Kidney glomerular epithelial cell (primary cell): ENCODE measurements at places on chromosomes 4 and X.

- no peak for DNase-seq
Measured at GRCh38 chr4:67721315-67721769, 20.4 kb upstream of the UBA6 start.

DNA sequence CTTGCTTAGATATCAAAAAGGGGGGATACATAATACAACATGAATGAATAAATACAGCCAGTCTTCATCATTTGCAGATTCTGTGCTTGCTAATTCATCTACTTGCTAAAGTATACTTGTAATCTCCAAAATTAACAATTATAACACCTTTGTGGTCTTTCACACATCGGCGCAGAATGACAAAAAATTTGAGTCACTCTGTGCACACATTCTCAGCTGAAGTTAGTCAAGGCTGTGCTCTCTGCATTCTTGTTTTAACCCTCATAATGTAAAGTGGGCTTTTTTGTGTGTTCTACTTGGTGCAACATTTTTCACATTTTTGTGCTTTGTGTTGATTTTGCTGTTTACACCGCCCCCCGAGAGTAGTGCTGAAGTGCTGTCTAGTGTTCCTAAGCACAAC lies 65.8 kb upstream of the GPRIN3 start:
- no peak for DNase-seq

- DNase-seq = no peak
Measured at GRCh38 chr4:96131186-96131585, 291.3 kb downstream of the PDHA2 start.

- no peak for DNase-seq
Measured at GRCh38 chrX:67570839-67571238, 27.0 kb downstream of the AR start.

GRCh38 chr4:73974352-73974751 lies 7.5 kb downstream of the PF4 start:
- no peak for DNase-seq

- peak; percentile 81 for DNase-seq
Measured at GRCh38 chr4:81405900-81406401, 65.8 kb downstream of the RASGEF1B start.

- no peak for DNase-seq
Measured at GRCh38 chr4:132479543-132479942, 669.6 kb upstream of the PCDH10 start.

- no peak for DNase-seq
Measured at GRCh38 chr4:48030470-48030869, 13.9 kb downstream of the NIPAL1 start.

DNA sequence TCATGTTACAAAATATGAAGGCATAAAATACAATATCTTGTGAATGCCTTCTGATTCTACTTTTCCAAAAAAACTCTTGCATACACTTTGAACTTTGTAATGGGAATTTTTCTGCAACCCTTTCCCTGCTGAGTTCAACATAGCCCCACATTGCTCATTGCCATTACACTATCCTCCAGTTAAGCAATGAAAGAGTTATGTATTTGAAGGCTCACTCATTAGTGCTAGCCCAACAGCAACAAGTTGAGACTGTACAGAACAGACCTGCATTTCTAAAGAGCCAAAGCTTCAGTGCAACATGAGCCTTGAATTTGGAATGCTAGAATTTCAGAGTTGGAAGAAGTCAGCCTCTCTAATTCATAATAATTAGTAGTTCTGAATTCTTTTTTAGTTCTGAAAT lies 44.4 kb upstream of the STAG2 start:
- no peak for DNase-seq

- no peak for DNase-seq
Measured at GRCh38 chr4:26806331-26806730, 54.3 kb upstream of the STIM2 start.

- no peak for DNase-seq
Measured at GRCh38 chr4:45927641-45928040, 196.2 kb downstream of the GABRG1 start.

- no peak for DNase-seq
Measured at GRCh38 chr4:151472297-151472696, 63.3 kb downstream of the FHIP1A start.

DNA sequence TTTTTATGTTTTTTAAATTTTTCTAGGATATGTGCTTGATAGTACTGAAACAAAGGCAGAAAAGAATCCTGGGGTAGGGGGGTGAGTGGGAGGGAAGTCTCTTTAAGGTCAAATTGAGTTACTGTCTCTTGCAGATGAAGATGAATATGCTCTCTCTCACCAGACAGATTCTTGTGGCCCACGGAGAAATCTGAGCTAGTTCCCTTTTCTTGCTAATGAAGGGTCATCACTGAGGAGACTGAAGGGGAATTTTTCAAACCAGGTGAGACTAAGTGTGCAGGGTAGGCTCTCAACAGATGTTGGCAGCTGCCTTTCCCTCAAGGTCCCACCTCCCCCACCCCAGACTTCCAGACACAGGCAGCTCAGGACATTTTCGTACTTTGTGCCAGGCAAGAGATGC lies 21.5 kb downstream of the FAM9C start:
- DNase-seq = no peak

DNA sequence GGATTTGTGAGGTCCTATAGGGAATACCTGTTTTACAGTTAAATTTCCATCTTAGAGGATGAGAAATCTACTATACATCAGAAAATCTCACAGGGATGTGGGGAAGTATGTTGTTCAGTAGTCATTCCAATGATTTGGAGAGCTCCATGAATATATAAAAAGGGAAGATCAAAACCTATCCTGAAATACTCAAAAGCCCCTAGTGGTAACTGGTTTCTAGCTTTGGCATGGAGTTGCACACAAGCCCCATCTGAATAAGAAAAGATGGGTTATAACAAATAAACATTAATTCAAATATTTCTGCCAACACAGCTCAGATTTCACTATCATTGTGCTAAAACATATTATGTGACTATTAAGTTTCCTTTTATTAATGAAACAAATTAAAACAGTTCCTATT lies 101.6 kb downstream of the FBXO8 start:
- DNase-seq = no peak

DNA sequence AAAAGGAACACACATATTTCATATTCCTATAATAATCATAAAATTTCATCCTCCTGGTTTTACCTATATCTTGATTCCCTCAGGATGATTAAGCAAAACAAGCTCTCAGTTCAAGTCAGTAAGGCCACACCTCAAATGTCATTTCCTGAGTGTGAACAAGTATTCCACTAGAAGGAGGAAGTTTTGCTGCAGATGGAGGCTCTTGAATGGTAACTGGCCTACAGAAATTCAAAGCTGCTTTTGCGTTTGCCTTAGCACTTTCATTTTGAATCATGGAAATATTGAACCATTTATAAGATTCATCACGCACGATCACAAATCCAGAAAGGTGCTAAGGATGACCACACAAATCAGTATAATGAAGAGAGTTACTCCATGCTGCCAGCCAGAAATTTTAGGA lies 254.4 kb upstream of the CXXC4 start:
- no peak for DNase-seq

- no peak for DNase-seq
Measured at GRCh38 chr4:47391256-47391655, 72.2 kb downstream of the COMMD8 start.

GRCh38 chr4:112284166-112284565 lies 1.5 kb downstream of the TIFA start:
- no peak for DNase-seq

- no peak for DNase-seq
Measured at GRCh38 chr4:123984886-123985285, 588.3 kb downstream of the SPRY1 start.

DNA sequence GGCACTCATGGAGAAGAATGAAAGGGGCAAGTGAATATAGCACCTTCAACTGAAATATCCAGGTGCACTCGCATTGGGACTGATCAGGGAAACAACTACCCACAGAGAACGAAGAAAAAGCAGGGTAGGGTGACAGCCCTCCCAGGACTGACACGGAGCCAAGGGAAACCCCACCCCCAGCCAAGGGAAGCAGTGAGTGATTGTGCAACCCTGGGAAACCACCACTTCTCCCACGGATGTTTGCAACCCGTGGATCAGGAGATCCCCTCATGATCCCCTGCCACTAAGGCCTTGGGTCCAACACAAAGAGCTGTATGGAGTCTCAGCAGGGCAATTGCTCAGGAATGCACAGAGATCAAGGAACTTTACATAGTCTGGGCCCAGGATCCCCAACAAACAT lies 158.5 kb upstream of the HCCS start:
- DNase-seq = no peak

DNA sequence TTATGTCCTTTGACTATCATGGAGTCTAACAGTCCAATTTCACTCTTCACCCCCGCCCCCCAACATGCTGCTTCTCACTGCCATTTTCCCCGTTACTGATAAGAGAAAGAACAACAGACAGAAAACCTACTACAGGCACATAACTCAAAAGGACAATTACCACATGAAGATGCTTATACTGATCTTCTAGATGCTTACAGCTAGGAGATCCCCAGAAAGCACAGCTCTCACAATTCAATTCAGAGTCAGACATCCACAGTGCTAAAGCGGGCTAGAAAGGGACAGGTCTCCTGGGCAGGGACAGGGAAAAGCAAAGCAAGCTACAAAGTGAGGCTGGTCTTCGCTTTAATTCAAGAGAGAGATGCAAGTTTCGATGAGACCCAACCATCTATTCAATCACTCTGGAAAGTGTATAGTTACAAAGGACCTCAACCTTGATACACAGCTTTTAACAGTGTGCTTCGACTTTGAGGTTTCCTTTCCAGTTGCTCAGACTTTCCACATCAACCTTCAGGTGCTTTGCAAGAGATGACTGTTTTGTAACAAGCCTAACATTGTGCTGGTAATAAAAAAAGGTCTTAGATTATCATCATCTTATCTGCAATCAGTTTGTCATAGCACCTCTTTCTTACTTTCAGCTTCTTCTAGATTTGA lies 60.9 kb downstream of the LEF1 start:
- no peak for DNase-seq

DNA sequence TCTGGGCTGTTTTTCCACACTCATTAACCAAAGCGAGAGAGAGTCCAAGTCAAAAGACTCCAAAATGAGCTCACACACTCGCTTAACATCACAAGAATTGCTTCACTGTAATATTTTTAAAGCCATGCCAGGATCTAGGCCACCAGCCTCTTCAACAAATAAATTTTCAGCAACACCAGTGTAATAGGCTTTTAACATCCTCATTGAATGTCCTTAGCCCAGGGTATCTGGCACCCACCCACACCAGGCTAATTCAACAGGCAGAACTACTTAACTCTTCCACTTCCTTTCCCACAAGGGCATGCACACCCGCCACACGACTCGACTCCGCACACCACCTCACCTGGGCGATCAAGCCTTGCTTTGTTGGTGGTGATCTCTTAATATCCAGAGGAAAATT lies 34.2 kb downstream of the FAT1 start:
- peak; percentile 70 for DNase-seq

- no peak for DNase-seq
Measured at GRCh38 chr4:78217557-78217956, 160.4 kb downstream of the FRAS1 start.

- DNase-seq = no peak
Measured at GRCh38 chr4:42720533-42720932, 63.6 kb upstream of the ATP8A1 start.

GRCh38 chr4:159240687-159241086 lies 137.8 kb downstream of the RAPGEF2 start:
- DNase-seq = no peak

GRCh38 chr4:173019664-173020063 lies 148.9 kb upstream of the GALNT7 start:
- no peak for DNase-seq

DNA sequence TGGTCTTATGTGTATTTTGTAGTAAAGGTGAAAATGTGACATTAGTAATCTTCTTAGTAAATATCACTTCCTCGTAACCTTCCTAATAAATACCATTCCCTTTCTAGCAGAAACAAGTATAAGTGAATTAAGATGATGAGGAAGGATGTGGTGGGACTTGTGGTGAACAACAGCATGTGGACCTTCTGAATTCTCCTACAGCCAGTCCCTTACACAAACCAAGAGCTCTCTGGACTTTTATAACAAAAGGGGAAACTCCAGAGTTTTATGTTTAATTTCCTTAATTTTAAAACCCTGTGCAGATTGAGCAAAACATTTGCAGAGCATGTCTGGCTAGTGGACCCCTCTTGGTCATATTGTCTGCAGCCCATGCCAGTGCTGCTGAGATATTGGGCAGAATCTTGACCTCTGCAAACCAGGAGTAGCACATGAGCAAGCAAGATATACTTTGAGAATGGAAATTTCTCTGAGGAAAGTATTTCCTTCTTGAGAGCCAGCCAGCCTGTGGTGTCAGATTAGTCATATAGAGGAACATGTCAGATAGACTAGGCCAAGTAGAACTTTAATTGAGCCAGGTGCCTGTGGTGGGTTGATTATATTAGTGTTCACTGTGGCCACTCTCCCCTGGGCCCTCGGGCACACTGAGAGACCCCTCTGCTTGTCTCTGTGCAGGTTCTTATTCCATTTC lies 328.2 kb downstream of the DKK2 start:
- peak; percentile 22 for DNase-seq

DNA sequence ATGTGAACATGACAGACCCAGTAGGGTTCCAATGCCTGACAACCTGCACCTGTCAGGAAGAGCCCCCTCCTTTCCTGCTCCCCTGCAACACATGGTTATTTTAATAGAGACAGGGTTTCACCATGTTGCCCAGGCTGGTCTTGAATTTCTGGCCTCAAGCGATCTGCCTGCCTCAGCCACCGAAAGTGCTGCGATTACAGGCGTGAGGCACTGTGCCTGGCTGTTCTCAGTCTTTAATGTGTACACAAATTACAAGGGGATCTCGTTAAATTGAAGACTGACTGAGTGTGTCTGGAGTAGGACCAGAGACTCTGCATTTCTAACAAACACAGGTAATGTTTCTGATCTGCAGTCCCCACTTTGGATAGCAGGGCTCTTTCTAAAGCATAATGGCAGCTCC lies 55.4 kb downstream of the NPNT start:
- no peak for DNase-seq

- peak; percentile 73 for DNase-seq
Measured at GRCh38 chr4:90226734-90227133, 99.5 kb downstream of the CCSER1 start.

- DNase-seq = no peak
Measured at GRCh38 chr4:16729336-16729735, 169.1 kb downstream of the LDB2 start.

- DNase-seq = no peak
Measured at GRCh38 chrX:9293051-9293496, 171.8 kb upstream of the TBL1X start.

DNA sequence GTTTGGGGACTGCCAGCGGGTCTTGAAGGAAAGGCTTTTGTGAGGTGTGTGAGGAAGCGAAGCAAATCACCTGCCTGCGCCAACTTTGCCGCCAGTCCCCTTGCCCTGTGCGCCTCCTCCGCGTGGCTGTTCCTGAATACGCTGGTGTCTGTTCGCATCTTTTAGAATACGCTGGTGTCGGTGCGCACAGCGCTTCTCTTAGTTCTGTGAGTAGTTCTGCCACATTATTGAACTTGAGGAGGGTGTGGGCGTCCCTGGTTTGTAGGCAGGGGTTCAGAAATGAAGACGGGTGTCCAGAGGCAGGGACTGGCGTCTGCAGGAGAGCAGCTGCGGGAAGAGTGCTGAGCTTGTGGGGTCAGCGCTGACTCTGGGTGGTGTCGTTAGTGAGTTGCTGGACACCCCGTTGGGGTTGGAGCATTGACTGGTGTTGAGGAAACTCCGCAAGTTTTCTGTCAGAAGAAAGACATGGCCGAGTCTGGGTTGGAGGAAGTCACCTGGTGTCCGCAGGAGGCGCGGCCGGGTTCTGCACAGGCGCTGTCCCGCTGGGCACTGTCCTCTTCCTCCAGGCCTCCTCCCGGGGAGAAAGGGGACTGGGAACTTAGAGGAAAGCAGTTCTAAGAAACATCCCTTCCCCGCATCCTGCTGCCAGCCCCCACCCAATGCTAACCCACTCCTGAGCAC lies 930 bp downstream of the ZNF718 start:
- peak; percentile 29 for DNase-seq

- DNase-seq = no peak
Measured at GRCh38 chr4:38733663-38734062, 49.1 kb downstream of the TLR10 start.
